Uterus (tissue), 4 donors: ENCODE measurements at places on chromosomes 2 and 18.

DNA sequence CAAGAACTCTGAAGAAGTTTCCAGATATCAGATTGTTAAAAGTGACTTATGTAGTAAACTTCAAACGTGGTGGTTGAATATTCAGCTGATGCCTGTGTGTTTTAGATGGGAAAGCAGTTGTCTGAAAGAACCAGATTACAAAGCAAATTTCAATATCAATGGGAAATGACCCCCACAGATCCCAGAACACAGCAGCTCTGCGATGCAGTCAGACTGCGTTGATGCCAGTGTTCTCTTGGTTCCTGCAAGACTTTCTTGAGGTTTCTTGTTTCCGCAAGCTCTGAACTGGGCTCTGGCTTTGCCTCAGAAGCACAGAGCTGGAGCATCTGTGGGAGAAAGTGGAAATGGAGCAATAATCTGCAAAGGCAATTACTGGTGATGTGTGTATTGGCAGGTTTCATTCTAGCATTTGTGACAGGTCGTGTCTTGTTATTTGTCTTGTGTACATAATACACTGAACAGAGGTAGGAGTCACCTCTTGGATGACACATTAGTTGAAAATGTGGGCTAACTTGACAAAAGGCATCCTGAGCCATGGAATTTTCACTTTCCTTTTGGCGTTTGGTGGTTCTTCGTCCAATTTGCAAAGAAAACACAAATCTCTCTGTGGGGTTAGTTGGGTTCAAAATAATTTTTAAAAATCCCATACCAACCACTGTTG lies 10.8 kb upstream of the LYPD6B start:
- DNase-seq, result no peak

DNA sequence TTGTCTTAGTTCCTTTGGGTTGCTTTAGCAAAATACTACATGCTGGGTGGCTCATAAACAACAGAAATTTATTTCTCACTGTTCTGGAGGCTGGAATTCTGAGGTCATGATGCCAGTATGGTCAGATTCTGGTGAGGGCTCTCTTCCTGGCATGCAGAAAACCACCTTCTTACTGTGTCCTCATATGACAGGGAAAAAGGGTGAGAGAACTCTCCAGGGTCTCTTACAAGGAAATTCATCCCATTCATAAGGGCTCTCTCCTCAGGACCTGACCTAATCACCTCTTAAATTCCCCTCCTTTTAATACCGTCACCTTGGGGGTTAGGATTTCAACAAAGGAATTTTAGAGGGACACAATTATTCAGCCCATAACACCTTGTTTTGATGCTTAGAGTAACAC lies 243.1 kb upstream of the TNP1 start:
- DNase-seq, result no peak

- DNase-seq, result no peak
Measured at GRCh38 chr18:63260380-63260754, 59.2 kb downstream of the BCL2 start.

DNA sequence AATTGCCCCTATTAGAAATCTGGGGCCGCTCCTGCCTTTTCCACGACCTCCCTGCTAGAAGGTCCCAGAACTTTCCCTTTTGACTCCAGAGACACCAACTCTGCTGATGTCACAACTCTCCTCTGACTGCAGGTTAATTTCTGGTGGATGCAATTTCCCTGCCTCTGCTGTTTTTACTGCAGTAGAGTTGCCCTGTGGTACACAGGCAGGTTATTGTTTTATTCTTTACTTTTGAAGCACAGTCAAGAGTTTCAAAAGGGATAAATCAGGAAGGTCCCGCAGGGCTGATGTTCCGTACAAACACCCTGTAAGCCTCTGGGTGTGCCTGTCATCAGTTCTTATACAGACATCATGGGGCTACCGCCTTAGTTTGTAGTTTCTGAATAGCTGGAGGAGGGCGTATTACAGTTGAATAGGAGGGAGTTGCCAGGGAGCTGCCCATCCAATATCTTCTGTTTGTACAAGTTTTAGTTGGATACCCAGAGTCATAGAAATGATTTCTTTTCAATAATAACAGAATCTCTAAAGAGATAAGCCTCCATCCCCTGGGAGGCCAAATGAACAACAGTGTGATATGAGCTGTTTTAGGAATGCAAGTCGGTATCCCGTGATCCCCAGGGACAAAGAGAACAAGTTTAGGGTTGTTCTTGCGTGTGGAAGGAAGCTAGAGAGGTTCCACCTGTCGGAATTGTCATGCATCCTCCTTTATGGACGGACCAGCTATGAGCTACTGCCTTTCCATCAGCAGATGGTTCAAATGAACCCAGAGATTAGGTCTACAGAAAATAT lies 108.4 kb upstream of the COPS8 start:
- DNase-seq, result no peak

DNA sequence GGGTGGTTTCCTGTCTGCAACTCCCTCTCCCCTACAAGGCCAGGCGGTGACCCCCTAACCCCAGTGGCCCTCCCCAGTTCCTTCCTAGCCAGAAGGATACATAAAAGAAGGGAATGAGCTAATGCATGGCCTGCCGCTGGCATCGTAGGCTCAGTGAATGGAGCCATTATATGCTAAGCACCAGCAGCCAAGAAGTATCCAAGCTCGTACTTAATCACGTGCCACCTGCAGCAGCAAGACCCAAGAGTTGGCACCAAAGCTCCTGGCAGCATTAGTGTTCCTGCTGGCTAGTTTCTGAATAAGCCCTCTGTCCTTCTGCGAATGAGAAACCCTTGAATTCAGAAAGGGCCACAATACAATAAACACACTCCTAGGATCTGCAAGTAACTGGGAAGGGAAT lies 4.3 kb downstream of the DBI start:
- DNase-seq, result no peak
